Effector memory CD8-positive, alpha-beta T cell (primary cell): ENCODE measurements at places on chromosomes 11 and 22.

DNA sequence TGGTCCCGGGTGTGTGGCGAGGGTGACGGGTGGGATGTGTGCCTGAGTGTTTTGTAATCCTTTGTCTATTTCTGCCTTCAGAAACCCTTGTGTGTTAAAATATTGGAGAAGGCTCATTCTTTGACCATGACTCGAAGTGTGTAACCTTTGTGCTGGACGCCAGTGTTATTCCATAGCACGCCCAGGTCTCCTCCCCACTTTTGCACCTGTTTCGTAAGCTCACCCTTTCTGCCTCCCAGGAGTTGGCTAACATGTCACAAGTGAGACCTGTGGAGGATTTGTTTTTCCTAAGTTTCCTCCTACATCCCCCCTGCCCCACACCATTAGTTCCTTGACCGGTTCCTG lies 382 bp downstream of the C11orf54 start:
- H3K4me3 ChIP-seq: peak overlapping the region; percentile 98
- DNase-seq: no peak
- H3K27me3 ChIP-seq: no peaks in the 10 kb centered on the region
- peak overlapping the region; percentile 100 for H3K27ac ChIP-seq
- H3K36me3 ChIP-seq: peaks cover 58% of the 10 kb centered on the region

- no peaks in the 10 kb centered on the region for H3K4me1 ChIP-seq
- no peaks in the 10 kb centered on the region for H3K36me3 ChIP-seq
- H3K4me3 ChIP-seq: no peak overlapping the region
- no peaks in the 10 kb centered on the region for H3K27me3 ChIP-seq
- H3K27ac ChIP-seq: no peak overlapping the region
These were observed 18.8 kb upstream of the P4HA3 start for GRCh38 chr11:74330075-74330858.

DNA sequence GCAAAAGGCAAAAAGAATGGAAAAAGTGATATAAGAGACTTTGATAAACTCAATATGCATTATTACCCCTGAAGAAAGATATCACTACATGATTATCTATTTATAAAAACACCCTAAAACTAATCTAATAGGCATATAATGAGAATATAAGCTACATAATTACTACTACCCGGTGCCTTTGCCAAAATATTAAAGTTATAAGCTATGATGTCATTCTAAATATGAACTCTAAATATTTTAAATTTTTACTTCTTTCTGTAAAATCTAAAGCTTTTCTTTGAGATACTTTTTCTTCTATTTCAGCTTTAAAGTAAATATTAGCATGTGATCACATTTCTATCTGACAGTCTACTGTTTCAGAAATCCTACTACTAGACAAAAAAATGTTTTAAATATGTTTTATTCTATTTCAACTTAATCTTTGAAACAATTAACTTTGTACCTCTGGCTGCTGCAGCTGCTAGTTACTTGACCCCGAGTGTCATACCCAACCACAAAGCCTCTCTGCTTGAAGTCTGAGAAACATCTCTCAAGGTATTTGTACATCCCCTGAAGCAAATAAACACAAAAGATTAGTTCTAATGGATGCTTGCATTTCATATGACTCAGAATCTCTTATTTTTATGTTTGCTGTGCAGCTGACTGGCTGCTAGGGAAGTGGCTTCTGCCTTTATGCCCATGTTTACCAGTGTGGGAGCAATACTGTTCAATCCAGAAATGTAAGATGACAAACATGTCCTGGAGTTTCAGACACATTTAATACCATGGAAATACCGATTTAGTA lies 26.8 kb downstream of the PGM2L1 start:
- no peaks in the 10 kb centered on the region for H3K4me1 ChIP-seq
- no peak for DNase-seq
- no peak overlapping the region for H3K27ac ChIP-seq
- H3K27me3 ChIP-seq: no peaks in the 10 kb centered on the region
- peaks cover 10% of the 10 kb centered on the region for H3K36me3 ChIP-seq

DNA sequence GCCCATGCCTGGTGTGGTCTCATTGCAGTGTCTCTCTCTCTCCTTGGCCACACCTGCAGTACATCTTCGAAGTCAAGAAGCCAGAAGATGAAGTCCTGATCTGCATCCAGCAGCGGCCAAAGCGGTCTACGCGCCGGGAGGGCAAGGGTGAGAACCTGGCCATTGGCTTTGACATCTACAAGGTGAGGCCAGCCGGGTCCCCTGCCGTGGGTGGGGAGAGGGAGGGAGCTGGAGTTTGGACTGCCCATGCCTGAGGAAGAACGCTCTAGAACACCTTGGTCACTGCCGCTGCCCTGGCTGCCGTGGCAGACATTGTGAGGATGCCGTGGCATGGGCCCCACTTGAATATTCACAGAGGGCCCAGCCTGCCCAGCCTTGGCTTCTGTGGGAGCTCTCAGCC lies 9.1 kb upstream of the MYO7A start:
- no peak overlapping the region for H3K27ac ChIP-seq
- H3K4me3 ChIP-seq: no peak overlapping the region
- no peaks in the 10 kb centered on the region for H3K36me3 ChIP-seq
- no peaks in the 10 kb centered on the region for H3K4me1 ChIP-seq
- H3K27me3 ChIP-seq: no peaks in the 10 kb centered on the region
- no peak for DNase-seq

DNA sequence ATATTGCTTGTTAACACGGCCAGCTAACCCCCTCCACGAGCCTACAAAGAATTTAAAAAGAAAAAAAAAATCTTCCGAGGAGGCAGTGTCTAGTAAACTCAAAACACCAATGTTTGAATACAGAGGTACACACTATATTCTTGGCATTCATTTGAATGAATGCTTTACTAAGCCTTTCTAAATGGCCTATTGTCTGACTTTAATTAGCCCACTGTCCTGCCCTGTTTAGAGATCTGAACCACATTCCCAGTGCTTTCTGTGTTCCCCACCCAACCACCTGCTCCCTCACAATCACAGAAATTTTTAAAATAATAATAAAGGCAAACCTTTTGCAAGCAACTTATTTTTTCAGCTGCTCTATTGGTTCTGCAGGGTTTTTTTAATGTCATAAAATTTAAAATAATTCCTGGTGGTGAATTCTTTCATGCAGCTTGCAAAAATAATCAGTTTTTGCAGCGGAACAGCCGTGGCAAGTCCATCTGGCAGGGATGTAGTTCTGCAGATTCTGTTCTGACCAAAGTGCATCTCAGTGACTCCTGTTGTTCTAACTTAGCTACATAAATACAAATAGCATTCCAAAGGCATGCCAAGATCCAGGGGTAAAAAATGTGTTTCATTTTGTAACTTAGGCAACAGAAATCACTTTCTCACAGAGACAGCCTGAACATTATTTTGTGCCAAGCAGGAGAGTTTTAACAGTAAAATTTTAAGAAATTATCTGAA lies 23.8 kb downstream of the POU2AF2 start:
- no peak overlapping the region for H3K27ac ChIP-seq
- H3K36me3 ChIP-seq: no peaks in the 10 kb centered on the region
- no peak overlapping the region for H3K4me3 ChIP-seq
- DNase-seq: no peak
- peaks cover 2% of the 10 kb centered on the region for H3K4me1 ChIP-seq

GRCh38 chr11:131534611-131535010 lies 164.2 kb downstream of the NTM start:
- H3K4me1 ChIP-seq: no peaks in the 10 kb centered on the region
- H3K27ac ChIP-seq: no peak overlapping the region
- no peaks in the 10 kb centered on the region for H3K36me3 ChIP-seq
- no peak for DNase-seq
- no peak overlapping the region for H3K4me3 ChIP-seq
- no peaks in the 10 kb centered on the region for H3K27me3 ChIP-seq

DNA sequence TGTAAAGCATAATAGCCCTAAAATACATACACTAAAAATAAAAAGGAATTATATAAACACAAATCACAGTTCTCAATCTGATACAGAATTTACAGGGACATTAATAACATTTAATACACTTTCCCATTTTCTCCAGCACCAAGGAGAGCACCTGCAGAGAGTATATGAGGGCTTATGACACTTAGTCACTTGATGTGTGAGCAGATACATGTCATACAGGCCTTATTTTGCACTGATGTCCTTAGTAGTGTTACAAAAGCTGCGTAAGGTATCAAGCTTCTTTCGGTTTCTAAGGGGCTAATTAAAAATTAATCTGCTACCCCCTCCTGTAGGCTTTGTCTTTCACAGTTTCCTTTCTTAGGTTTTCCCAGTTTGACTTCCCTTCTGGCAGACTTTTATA lies 61.3 kb downstream of the TRIM44 start:
- H3K4me3 ChIP-seq: no peak overlapping the region
- no peak for DNase-seq
- no peaks in the 10 kb centered on the region for H3K27me3 ChIP-seq
- H3K4me1 ChIP-seq: peaks cover 12% of the 10 kb centered on the region

- H3K27me3 ChIP-seq: no peaks in the 10 kb centered on the region
- H3K27ac ChIP-seq: peak overlapping the region; percentile 17
- peaks cover 12% of the 10 kb centered on the region for H3K36me3 ChIP-seq
These were observed 25.8 kb downstream of the USP35 start for GRCh38 chr11:78214331-78215194.

- no peak overlapping the region for H3K27ac ChIP-seq
- H3K4me3 ChIP-seq: no peak overlapping the region
- no peaks in the 10 kb centered on the region for H3K27me3 ChIP-seq
- DNase-seq: no peak
These were observed 351.1 kb downstream of the CADM1 start for GRCh38 chr11:115153135-115153534.

- H3K36me3 ChIP-seq: peaks cover 26% of the 10 kb centered on the region
- H3K4me3 ChIP-seq: peak overlapping the region; percentile 84
- H3K27ac ChIP-seq: peak overlapping the region; percentile 84
- no peaks in the 10 kb centered on the region for H3K27me3 ChIP-seq
These were observed 684 bp downstream of the TNFRSF13C start for GRCh38 chr22:41925783-41926460.

GRCh38 chr11:111759376-111759775 lies 6.8 kb downstream of the PPP2R1B start:
- H3K27ac ChIP-seq: no peak overlapping the region
- no peak overlapping the region for H3K4me3 ChIP-seq
- H3K4me1 ChIP-seq: peaks cover 13% of the 10 kb centered on the region
- peaks cover 67% of the 10 kb centered on the region for H3K36me3 ChIP-seq
- no peaks in the 10 kb centered on the region for H3K27me3 ChIP-seq

DNA sequence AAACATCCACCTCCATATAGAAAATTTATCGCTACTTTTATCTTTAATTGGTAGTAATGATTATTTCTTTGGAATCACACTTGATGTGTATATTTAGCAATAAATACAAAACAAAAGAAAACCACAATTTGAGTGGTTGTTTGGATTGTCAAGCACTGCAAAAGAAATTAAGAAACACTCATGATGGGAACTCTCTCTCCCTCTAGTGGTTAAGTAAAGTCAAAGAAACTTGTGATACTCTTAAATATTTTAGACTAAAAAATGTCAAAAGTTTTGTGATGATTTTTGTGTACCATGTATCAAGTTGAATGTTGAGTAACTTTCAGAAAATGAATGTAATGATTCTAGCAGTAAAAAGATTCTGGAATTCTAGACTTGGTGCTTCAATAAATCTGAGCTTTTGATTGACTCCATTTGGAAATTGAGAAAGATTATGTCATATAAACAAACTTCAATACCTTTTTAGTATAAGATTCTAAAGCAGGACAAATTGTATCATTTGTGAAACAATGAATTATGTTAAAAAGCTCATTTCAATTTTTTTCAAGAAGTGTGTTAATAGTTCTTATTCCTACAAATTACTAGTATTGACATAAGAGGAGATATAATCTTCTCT lies 20.8 kb downstream of the MUC15 start:
- H3K27ac ChIP-seq: no peak overlapping the region
- H3K27me3 ChIP-seq: no peaks in the 10 kb centered on the region
- no peaks in the 10 kb centered on the region for H3K4me1 ChIP-seq
- DNase-seq: no peak
- no peaks in the 10 kb centered on the region for H3K36me3 ChIP-seq

DNA sequence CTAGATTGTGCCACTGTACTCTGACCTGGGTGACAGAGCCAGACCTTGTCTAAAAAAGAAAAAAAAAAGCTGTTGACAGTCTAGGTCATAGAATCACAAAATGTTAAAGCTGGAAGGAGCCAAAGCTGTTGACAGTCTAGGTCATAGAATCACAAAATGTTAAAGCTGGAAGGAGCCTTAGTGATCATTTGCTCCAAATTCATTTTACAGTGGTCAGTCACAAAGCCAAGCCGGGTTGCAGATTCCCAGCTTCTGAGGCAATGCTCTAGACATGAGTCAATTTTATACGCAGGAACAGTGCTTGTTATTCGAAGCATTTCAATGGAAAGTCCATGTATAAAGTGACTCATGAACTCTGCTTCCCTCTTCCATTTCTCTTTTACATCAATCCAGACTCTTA lies 47.4 kb downstream of the SYT13 start:
- H3K27me3 ChIP-seq: peaks cover 24% of the 10 kb centered on the region
- H3K27ac ChIP-seq: no peak overlapping the region
- H3K4me1 ChIP-seq: no peaks in the 10 kb centered on the region
- DNase-seq: no peak
- peaks cover 4% of the 10 kb centered on the region for H3K36me3 ChIP-seq

DNA sequence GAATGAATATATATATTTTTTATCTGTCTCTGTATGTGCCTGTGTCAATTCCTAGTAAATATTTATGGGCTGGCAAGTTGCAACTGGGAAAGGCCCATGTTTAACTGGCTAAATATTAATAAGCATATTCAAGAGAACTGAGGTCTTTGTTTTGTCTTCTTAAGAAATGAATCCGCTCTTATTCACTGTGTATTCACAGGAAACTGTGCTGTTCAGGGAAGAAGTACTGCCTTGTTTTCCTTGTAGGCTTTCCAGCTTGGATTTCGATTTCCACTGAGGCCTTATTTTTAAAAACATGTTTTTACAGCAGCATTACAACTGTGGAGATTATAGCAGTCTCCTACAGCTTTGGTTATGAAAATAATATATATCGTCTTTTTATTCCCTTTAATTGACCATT lies 64.7 kb downstream of the LDLRAD3 start:
- H3K27me3 ChIP-seq: peaks cover 29% of the 10 kb centered on the region
- H3K4me1 ChIP-seq: no peaks in the 10 kb centered on the region
- no peak for DNase-seq
- no peak overlapping the region for H3K27ac ChIP-seq

DNA sequence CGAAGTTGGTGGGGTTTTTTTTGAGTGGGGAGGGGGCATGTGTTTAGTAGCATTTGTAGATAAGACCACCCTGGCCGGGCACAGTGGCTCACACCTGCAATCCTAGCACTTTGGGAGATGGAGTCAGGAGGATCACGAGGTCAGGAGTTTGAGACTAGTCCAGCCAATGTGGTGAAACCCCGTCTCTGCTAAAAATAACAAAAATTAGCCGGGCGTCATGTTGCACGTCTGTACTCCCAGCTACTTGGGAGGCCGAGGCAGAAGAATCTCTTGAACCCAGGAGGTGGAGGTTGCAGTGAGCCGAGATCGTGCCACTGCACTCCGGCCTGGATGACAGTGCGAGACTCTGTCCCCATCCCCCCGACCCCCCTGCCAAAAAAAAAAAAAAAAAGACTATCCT lies 34.6 kb downstream of the CECR2 start:
- DNase-seq: no peak
- H3K4me3 ChIP-seq: no peak overlapping the region
- no peak overlapping the region for H3K27ac ChIP-seq

DNA sequence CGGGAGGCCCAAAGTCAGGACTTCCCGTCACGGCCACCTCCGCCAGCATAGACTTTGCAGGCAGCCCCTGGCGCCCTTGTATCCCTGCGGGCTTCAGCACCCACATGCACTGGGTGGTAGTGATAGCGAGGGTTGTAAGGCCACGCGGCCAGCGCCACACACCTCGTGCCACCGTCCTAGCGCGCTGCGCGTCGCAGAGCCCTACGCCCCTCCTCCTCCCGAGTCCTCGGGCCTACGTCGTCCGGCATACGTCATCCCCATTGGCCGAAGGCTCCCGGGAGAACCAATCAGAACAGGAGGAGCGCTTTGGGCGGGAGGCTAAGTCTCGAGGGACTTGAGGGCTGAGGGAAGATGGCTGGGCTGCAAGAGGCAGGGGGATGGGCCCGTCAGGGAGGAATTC lies 1.3 kb upstream of the BTBD18 start:
- DNase-seq: no peak
- no peaks in the 10 kb centered on the region for H3K27me3 ChIP-seq
- H3K27ac ChIP-seq: no peak overlapping the region
- no peaks in the 10 kb centered on the region for H3K36me3 ChIP-seq
- H3K4me1 ChIP-seq: no peaks in the 10 kb centered on the region
